ENCODE measurements at places on chromosomes 5 and 9.

DNA sequence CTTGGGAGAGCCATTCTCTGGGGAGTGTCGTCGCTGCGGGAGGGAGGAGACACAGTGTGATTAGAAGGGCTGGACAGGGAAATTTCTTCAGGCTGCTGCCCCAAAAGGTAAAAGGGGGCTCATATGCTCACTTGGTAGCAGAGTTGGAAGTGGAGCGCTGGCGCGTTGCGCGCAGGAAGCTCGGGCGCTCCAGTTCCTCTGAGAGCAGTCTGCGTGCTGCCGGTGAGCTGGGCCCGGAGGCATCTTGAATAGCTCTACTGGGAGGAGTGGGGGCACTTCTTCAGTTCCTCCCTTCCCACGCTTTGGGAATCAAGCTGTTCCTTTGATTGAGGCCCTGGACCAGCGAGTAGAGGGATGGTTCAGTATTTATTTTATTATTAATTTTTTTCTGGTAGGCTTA, 2.7 kb downstream of the RXFP3 start:
- DNase-seq = no peak

DNA sequence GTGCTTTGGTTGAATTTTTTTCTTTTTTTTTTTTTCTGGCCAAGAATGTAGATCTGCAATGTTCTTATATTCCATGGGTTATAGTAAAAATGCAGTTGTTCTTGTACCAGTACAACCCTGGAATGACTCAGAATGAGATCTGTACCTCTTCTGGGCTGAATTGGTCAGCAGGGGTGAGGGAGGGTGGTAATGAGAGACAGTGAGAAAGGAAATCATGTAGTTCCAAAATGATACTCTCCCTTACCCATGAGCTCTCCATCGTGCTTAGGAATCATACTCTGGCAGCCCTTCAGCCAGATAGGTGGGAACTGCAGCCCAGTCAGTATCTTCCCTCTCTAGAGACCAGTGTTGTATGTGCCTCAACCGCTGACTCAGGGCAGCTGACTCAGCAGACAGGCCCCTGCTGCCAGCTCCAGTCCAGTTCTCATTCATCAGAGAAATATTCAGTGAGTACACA, 2.1 kb upstream of the GLIS3 start:
- no peak for DNase-seq

DNA sequence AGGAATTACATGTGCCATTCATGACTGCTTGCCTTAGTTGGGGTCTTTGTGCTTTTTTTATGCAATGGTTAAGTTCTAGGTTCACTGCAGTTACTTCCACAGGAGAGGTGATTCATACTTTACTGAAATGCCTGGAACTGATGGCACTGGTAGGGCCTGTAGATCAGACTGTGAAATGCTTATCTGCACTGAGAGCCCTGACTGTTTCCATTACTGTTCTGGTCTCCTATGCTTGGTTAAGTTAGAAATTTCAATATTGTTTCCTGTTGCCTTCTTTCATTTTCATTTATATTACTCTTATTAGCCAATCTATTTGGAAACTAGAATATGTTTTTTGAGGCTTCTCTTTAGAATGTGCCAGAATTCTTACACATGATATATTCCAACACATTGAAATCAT, 484.1 kb upstream of the SEMA6A start:
- DNase-seq = no peak

DNA sequence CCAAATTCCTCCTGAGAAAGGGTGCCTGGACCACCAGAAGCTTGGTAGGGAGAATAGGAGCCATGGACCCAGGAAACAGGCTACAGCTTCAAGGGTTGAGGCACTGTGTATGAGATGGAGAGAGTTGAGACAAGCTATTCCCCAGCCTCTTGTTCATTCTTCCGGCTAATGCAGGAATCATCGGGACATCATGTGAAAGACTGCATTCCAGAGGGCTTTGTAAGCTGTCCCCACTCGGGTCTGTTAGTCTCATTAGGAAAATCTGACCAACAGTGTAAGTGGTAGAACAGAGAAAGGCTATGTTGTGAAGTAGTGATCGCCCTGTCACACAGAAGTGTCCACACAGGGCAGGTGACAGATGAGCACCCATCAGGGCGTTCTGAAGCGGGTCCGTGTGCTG, 81.4 kb downstream of the GABBR2 start:
- no peak for DNase-seq

DNA sequence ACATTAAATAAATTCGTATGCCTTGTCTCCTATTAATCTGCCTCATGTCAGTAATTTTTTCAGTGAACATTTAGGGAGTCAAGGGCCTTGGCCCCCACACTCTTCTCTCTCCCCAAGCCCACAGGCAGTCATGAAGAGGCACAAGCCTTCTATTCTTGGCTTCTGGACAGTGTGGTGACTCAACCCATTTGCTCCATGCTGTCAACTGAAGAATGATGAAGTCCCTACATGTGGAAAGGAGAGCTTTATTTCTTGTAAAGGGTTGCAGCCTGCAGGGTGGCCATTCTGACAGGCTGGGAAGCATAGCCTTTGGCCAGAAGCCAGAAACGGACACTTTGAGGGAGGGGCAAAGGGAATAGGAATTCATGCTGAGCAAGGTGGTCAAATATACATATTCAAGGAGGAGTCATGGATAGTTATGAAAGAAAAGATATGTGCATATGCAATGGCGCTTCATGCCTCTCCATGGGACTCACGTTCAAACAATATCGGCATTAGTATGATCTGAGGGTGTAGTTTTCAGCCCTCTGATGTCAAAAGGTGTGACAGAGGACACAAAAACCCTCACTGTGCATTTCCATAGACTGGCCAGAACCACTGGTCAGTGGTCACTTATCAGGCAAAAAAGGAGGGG, 31.3 kb downstream of the ANKRA2 start:
- no peak for DNase-seq

- DNase-seq = no peak
Measured at GRCh38 chr5:132079081-132079480, 5.5 kb downstream of the CSF2 start.

DNA sequence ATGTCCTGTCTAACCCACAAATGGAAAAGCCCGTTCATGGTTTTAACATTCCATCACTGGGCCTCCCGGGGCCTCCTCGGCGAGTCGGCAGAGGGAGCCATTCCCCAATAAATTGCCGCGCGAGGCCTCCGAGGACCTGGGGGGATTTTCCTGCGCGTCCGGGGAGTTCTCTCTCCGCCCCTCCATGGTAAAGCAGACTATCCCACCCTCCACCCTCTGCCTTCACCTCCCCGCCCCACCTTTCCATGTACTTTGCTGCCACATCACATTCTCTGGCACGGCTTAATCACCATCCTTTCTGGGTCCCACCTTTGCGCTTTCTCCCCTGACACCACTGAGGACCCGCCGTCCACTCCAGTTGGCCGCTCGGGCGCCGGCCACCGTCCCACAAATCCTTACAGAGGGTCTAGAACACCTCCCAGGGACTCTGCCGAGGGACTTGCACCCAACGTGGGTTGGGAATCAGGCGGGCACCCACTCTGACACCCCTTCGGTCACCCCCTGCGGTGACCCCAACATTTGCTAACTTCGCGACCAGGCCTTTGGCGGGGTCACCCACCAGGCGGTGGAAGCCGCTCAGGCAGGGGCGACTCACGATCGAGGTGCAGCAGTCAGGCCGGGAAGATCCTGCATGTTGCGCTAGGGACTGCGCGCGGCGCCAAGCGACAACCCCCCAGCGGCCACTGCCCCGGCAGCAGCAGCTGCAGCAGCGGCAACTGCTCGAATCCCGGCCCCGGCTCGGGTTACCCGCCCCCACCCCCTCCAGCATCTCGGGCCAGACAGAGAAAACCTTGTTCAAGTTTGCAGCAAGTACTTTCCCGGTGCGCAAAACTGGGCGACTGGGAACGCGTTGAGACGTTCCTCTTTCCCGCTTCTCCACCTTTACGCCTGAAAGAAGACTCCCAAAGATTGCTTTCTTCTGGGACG, at the start of gene MEGF10:
TSS of gene MEGF10 (plus strand) at position 778 of the 927 bp plus-strand sequence. CDS start 40,513 bp downstream, outside the sequence.
- no peak for DNase-seq

DNA sequence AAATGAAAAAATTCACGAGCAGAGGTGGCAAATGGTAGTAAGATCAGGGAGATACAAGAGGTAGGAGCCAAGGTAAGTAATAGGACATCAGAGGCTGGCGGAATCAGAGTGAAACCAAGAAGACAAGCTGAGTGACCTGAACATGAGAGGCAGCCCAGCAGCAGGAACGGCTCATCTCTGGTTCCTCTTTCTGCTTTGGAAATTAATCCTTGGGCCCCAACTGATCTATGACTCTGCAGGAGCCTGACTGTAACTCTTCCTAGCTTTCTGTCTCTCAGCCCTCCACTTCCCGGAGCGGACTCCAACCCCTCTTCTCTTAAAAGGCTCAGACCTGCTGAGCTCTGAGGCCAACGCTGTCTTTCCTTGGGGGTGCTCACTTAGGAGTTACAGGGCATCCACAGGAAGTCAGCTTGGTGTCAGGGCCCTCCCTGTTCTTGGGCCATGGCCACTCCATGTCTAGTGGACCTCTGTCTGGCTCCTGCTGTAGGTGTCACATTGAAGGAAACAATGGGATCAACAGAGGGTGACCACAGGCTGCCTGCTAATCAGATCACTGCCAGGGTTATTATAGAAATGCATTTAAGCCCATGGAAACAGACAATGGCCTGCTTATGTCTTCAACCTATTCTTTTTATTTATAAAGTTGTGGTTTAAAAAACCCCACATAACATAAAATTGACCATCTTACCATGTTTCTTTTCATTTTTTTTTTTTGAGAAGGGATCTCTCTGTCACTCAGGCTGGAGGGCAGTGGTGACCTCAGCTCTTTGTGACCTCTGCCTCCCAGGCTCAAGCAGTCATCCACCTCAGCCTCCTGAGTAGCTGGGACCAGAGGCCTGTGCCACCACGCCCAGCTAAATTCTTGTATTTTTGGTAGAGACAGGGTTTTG, 22.5 kb upstream of the SHB start:
- no peak for DNase-seq

- DNase-seq = no peak
Measured at GRCh38 chr9:87827341-87827740, 55.3 kb upstream of the SPATA31E1 start.

DNA sequence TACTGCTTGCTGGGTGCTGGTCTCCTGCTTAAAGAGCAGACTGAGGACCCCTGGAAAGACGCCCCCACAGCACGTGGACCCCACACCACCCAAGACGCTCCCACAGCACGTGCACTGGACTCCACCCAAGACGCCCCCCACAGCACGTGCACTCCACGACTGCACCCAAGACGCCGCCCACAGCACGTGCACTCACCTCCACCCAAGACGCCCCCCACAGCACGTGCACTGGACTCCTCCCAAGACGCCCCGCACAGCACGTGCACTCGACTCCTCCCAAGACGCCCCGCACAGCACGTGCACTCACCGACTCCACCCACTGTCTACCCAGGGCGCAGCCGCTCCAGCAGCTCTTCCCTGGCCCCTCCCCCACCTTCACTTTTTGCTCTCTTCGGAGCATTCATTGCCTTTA, 50.5 kb downstream of the EHMT1 start:
- DNase-seq = no peak

GRCh38 chr5:181215997-181216989, 6.8 kb upstream of the TRIM41 start:
- DNase-seq = no peak

- DNase-seq = no peak
Measured at GRCh38 chr9:123796094-123796493, 133.8 kb downstream of the DENND1A start.

DNA sequence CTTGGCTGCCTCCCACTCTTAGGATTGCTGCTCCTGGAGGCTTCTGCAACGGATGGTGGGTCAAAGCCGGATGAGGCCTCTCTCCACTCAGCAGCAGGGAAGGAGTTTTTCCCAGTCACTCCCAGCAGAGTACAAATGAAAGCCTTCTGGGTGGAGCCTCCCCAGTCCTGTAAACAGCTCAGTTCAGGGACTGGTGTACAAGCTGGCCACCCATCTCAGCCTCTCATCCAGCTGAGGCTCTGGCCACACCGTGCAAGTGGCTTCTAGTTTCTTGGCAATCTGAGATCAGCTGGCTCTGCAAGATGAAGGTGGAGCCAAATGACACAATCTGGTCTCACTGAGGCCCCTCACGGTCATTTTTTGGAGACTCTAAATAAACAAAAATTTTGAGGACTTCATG, 10.0 kb downstream of the GPX3 start:
- DNase-seq = no peak

- DNase-seq = no peak
Measured at GRCh38 chr9:95055851-95056551, 261.5 kb downstream of the FANCC start.

DNA sequence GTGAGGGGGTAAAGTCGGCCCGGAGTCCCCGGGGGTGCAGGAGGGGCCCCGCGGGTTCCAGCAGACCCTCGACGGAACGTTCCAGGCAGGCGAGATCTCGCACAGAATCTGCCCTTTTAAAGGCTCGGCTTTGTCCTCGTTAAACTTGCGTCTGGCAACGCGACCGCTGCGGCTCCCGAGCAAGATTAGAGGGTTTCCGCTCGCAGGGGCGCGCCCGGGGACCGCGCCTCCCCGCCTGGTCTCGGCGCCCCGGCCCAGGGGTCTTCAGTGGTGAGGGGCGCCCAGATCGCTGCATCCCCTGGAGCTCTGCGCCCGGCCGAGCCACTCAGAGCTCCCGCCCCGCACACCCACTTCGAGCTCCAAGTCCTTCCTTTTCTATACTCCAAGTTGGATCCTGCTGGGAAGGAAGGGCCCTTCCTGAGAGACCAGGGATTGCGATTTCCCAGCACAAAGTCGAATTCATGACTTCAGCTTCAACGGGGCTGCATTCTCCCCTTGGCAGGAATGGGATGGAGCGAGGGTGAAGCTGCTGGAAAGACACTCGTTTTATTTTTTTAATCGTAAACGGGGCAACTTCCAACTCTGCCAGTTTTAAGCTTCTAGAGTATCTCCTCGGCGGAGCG, 11.3 kb downstream of the PROP1 start:
- no peak for DNase-seq

- DNase-seq = no peak
Measured at GRCh38 chr5:91219803-91220371, 163.2 kb downstream of the ARRDC3 start.

DNA sequence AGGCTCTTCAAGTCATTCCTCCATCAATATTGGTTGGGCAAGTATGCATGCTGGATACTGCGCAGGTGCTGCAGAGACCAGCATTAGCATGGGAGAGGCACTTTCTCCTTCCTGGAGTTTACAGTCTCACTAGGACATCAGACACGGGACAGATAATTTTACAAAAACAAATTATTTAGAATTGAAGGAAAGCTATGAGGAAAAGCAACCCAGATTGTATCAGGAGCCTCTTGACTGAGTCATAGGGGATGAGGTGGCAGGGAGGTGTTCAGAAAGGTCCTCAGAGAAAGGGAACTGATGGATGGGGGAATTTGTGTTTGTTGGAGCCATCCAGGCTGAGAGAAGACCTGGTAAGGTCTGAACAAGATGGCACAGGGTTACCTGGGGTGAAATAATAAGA, 24.5 kb upstream of the RAB14 start:
- DNase-seq = no peak

DNA sequence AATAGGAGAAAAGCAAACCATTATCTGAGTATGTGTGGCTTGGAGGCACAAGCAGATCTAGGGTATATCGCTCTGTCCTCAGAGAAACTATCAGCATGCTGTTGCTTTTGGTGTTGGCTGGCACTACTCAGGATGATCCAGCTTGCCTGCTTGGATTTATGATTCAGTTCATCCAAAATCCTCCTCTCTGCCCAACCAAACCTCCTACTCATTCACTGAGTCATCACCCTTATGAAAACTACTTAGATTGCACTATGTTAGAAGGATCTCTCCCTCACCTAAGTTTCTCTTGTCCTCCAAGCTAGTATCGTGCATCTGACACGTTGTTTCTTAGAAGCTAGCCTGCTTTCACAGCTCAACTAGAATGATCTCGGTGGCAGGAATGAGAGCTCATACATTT, 14.2 kb upstream of the ZBED3 start:
- no peak for DNase-seq
